ENCODE measurements at places on chromosomes 3 and 15.

GRCh38 chr3:119420196-119420595 lies 43.2 kb downstream of the TMEM39A start:
- DNase-seq: no peak

DNA sequence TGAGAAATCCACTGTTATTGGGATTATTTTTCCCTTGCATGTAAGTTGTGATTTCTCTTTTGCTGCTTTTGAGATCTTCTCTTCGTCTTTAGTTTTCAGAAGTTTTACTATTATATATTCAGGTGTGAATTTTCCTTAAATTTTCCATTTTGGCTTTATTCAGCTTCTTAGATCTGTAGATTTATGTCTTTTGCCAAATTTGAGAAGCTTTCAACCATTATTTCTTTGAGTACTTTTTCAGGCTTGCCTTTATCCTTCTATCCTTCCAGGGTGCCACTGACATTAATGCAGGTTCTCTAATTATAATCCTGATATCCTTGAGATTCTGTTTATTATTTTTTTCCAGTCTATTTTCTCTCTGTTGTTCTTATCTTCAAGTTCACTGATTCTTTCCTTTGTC lies 38.1 kb upstream of the XIRP1 start:
- no peak for DNase-seq

DNA sequence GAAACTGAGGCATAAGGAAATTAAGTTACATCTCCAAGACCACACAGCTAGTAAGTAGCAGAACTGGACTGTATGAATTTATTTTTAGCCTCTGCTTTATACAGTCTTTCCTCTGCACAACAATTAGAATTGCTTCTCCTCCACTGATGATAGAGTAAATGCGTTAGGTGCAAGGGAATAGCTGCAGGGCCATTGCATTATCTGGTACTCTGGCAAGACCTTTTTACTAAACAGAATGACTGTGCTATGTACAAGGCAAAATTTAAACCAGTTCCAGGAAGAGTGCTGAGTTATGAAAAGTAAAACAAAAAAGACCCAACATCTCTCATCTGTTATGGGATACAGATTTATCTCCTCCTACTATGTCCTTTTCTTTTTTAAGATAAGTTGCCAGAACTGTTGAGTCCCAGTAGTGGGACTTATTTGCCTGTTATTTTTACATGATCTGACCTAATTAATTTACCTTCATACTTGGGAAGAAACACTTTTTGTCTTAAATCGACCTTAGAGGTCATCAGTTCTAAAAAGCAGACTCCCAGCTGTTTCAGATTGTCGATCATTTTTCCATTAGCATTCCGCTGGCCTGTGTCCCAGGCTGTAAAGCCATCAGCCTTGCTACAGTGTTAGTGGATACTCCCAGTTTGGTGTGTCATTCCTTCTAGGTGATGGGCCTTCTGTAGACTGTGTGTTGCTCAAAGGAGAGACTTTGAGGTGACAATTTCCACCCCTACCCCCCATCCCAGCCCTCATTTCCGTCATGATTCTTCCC lies 147.5 kb upstream of the NUDT16 start:
- DNase-seq: no peak

DNA sequence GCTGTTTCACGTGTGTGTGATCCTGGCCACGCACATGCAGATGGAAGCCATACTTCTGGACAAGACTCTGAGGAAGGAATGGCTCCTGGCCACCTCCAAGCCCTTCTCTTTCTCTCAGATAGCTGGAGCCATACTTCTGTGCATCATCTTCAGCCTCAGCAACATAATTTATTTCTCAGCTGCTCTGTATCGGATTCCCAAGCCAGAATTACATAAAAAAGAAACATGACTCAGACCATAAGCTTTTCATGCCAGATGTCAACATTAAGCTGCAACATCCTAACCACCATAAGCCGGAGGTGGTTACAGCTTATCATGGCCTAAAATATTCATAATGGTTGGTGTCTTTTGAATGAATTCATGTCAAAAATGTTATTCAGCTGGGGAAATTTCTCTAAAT lies 10.6 kb upstream of the KIF23 start:
- no peak for DNase-seq

- no peak for DNase-seq
These were observed 5.0 kb downstream of the TWF2 start for GRCh38 chr3:52233968-52234367.

- no peak for DNase-seq
These were observed 72.1 kb downstream of the ABTB1 start for GRCh38 chr3:127744875-127745274.

DNA sequence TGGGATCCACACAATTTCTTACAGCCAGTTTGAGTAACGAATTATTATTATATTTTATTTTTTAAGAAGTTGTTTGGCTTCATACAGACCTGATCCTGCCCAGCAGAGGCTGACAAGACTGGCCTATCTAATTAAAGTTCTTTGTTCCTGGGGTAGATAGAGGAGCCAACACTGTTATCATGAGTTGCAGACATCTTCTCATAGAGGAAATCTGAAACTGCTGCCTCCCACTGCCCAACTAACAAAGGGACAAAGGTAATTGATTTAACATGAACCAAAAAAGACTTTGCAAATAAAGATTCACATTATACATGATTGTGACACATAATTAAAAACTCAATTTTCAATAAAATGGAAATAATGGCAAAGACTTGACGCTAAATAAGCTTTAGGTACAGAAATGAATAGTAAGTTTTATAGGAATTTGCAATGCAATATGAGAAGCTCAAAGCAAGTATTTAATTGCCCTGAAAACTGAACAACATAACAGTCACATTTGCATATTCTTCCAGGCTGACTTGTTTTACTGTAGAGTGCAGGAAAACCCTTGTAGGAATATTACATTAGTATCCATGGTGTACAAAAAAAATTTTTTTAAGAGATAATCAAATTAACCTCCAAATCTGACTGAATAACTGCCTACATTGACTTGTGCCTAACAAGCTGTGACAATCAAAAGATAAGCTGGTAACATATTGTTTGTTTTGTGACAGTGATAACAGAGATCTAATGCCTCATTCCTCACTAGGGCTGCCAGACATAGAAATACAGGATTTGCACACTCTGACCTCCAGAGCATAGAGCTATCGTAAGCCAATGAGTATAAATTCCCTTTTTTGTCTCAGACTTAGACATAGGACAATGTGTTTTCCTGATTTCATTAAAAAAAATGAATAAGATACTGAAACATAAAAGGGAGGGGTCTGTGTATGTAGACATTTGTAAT lies 273.2 kb downstream of the MFSD1 start:
- DNase-seq: no peak

DNA sequence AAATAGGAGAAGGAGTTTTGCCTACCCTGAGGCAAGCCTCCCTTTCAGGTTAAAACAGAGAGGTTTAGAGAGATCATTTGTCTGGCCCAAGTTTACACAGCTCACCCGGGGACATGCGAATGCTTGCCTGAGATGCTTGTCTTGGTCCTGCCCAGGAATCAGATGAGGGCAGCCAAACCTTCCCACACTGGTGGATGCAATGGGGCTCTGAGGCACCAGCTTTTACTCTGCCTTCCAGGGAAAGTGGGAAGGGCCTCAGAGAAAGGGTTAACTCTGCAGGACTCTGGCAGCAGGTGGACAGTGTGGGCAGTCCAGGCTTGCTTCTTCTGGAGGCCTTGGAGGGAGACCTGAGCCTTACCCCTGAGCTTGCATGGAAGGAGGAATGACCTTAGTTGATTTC lies 90.0 kb downstream of the LRRK1 start:
- no peak for DNase-seq

DNA sequence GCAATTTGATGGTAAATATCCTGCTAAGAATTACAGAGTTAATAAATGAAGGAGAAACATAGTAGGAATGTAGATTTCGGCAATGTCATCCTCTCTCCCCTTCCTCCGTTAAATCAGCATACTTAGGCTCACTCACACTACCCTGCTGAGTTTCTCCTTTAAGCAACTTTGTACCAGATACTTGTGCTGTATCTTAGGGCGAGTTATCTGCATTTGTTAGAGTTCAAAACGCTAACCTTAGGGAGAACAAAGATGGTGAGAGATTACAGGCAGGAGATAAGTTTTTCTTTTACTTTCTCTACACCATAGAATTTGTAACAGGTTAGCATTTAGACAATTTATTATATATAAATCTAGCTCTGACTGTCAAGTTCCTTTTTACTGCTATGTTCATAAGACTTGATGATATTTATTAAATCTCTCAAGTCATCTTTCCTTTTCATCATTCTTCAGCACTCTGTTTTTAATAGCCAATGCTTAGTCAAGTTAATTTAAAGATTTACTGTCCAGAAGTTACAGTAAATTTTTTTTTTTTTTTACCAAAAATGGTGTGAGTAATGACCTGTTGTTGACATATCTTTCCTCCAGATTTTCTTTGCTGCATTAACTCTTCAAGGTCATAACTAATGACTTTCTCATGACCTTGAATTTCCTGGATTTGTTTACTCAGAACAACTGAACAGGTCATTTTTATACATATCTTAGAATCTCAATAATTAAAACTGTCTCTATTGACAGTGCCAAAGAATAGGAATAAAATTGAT lies 22.2 kb downstream of the SUCNR1 start:
- DNase-seq: no peak

DNA sequence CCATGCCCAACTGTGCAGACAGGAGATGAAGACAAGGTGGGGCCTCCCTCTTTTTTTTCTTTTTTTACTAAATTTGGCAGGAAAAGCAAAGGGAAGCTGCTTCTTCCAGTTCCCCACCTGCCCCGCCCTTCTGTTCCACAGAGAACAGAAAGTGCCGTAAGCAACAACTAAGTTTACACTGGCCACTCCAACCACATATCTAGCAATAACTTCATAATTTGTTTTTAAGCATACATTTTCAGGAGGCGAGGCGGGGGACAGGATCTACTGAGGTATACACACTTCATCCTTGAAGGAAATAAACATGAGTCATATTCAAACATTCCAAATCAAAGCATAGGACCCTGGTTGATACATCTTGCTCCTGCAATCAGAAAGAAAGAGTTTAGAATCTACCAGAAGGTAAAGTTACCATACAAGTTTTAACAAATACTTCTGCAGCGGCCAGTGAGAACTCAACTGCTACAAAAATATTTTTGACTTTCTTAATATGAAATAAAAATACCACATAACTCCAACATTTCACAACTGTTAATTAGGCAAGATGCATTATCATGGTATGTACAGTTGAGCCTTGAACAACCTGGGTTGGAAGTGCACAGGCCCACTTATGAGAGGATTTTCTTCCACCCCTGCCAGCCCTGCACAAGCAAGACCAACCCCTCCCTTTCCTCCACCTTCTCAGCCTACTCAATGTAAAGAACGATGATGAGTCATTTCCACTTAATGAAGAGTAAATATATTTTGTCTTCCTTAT lies 50.7 kb downstream of the FOXP1 start:
- DNase-seq: no peak

DNA sequence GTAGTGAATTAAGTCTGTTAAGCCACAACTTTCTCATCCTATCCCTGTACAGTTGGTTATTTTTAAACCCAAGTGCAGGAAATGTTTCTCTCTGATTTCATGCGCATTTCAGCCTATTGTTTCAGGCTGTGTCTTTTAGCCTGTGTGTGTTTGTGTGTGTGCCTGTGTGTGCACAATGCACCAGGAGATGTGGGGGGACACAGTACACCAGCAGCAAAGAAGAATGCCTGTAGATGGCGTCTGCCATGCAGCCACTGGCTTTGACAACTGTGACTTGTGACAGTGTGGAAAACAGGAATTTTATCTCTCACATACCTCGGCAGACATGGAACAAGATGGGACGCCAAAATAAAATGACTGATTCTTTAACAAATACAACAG lies 43.6 kb upstream of the PLXNA1 start:
- DNase-seq: no peak

- no peak for DNase-seq
These were observed 92.4 kb downstream of the GPR156 start for GRCh38 chr3:120192579-120192978.

DNA sequence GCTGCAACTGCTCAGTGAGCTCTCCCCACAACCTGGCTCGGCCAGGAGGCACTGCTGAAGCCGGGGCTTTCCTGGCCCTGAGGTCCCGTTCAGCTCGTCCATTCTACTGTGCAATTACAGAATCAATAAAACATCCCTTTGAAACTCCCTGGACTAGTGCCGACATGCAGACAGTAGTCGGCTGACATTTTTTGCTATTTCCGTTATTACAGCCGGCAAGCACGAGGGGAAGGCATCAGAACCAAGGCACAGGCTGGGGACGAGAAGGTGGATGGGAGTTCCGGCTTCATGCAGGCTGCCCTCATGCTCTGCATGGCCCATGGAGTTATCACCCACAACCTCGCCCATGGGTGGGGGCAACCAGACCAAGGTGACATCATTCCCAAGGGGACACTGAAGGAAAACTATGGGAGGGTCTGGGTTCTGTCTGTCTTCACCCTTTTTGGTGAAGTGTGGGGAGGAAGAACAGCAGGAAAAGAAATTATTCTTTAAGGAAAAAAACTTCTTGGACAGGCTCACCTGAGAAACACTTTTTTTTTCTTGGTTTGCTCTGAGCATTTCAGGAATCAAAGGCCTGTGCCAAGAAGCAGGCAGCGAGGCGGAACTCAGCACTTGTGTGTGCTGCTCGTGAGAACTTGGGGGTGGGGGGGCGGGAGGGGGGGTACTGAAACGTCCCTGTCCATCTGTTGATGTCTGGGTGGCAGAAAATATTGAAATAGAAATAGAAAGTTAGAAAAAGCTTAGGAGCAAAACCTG lies 154.5 kb downstream of the FOXP1 start:
- no peak for DNase-seq

- DNase-seq: no peak
These were observed 25.3 kb downstream of the PTPN23 start for GRCh38 chr3:47405820-47406761.

GRCh38 chr15:52028431-52029093 lies 9.5 kb downstream of the MAPK6 start:
- no peak for DNase-seq

DNA sequence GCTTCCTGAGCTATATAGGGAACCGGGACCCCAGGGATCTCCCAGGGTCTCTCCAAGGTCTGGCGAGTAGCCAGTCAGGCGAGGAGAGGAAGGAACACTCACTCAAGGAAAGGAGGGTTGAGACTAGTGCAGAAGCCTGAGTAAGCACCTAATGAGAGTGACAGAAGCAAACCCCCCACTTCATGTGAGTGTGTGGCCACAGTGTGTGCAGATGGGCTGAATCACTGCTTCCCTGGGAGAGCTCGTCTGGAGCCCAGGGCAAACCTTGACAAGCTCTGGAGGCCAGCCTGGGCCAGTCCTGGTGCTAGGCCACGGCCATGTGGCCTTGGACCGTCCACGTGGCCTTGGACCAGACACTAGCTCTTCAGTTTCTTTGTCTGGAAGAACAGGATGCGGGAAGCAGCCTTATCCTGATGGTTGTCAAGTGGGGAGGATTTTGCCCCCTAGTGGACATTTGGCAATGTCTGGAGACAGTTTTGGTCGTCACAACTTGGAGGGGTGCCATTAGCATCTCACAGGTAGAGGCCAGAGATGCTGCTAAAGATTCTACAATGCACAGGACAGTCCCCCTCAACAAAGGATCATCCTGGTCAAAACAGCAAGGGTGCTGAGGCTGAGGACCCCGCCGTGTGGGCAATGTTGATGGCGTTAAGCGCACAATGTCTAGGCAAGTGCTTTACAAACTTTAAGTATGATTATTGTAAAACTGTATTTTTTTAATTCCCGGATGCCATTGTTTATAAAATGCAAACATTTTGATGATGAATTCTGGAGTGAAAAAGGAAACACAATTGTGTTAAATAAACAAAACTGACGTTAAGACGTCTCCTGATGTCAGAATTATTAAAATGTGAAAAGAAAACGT lies 34.8 kb upstream of the CTSH start:
- DNase-seq: peak; percentile 43

- no peak for DNase-seq
These were observed 25.0 kb downstream of the MIX23 start for GRCh38 chr3:122357828-122358702.

GRCh38 chr15:67188551-67189218 lies 65.8 kb downstream of the AAGAB start:
- no peak for DNase-seq
